ENCODE measurements at places on chromosomes 12 and 14.
A peak's percentile ranks its signal among the peaks of the same experiment; 100 is the strongest.

- DNase-seq = no peak
These were observed 1.6 kb upstream of the FMNL3 start for GRCh38 chr12:49708851-49709250.

- DNase-seq = no peak
These were observed 119.6 kb upstream of the EEA1 start for GRCh38 chr12:93048656-93049055.

DNA sequence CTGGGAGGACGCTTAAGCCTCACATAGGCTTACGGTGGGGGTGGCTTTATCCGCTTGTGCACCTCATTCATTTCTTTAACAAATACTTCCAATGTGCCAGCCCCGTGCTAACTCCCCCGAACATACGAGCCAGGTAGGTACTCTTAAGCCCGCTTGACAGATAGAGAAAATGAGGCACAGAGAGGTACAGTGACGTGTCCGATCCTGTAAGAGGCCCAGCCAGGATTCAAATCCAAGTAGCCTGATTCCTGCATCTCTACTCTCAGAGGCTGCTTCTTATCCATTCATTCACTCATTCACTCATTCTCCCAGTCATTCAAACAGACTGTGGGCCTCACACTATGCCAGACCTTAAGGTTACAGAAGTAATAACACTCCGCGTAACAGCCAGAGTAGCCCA is 477 bp downstream of the OAS3 start:
- DNase-seq = no peak

DNA sequence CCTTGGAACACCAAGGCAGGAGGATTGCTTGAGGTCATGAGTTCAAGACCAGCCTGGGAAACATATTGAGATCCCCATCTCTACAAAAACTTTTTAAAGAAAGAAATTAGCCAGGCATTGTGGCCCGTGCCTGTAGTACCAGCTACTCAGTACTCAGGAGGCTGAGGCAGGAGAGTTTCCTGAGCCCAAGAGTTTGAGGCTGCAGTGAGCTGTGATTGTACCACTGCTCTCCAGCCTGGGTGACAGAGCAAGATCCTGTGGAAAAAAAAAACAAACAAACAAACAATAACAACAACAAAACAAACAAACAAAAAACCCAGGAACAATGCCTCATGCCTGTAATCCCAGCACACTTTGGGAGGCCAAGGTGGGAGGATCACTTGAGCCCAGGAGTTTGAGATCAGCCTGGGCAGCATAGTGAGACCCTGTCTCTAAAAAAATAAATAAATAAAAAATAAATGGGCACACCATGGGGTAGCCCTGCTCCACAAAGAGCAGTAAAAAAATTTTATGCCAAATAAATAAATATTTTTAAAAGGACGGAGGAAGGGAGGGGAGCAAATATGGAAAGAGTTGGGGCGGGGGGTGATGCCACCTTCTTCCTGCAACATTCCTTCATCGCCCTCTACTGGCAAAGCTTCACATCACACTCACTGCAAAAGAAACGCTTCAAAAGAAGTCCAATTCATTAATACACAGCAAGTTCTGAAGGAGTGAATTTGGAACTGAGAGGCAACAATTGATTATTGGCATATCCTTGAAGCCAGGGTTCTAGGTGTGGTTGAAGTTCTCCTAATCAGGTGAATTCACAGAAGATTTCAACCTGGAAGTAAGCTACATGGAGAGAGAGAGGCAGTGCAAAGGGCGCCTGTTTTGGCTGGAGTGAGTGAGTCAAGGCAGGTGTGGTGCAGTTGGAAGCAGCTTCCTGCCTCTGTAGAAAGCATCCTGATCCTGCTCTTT is 8.8 kb upstream of the GNPTAB start:
- peak; percentile 74 for DNase-seq

DNA sequence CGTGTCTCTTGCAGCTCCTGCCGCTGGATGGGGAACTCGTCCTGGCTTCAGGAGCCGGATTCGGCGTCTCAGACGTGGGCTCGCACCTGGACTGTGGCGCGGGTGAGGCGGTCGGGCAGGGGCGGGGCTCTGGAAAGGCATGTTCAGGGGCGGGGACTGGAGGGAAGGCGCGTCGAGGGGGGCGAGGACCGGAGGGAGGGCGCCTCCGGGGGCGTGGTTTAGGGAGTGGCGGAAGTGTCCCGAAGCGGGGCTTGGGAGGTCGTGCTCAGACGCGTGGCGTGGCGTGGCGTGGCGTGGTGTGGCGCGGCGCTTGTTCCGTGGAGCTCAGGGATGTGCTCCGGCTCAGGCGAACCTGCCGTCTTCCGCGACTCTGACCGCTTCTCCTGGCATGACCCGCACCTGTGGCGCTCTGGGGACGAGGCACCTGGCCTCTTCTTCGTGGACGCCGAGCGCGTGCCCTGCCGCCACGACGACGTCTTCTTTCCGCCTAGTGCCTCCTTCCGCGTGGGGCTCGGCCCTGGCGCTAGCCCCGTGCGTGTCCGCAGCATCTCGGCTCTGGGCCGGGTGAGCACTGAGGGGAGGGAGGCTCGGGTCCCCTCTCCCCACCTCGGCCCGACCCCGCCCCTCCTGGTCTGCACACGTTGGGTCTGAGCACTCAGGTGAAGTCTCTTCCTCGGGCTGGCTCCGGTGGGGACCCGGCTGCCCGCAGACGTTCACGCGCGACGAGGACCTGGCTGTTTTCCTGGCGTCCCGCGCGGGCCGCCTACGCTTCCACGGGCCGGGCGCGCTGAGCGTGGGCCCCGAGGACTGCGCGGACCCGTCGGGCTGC is 6.2 kb downstream of the AMN start:
- DNase-seq = peak; percentile 76

- DNase-seq = peak; percentile 67
These were observed 142.7 kb downstream of the RAD51B start for GRCh38 chr14:67962215-67962644.

DNA sequence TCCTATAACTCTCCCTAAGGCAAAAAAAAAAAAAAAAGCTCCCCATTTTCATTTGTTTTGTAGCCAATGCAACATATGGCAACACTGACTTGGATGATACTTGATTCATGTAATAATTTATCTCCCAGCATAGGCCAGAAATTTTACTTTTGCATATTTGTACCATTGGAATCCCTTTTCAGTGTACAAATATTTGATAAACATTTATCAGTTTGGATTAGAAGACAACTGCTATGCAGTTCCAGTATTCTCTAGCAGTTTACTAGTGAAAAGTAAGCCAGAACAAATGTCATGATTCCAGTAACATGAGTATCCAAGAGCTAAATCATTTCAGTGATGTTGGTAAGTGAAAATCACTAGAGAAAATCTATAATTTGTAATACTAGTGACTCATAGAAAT is 392.3 kb downstream of the CCER1 start:
- DNase-seq = no peak

DNA sequence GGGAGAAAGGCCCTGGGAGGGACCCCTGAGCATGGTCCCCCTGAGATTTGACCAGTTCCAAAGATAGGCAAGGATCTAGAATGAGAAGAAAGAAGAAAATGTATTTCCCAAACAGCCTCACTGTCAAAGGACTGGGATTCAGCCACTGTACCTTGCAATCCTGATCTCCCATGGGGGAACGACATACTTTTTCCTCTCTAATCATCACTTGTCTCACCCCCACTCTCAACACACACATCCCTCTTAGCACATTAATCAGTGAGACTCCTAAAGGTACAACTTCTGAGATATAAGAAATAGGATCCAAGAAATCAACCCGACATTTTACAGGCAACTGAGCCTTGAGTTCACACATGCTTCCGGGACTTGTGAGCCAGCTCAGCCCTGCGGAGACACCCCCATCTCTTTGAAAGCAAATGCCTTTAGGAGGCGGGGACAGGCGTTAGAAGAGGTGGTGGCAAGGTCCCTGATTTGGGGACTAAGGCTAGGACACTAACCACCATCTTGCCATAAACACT is 1.4 kb downstream of the MAP3K9 start:
- no peak for DNase-seq

GRCh38 chr14:86243158-86243557 is 713.2 kb downstream of the FLRT2 start:
- no peak for DNase-seq

DNA sequence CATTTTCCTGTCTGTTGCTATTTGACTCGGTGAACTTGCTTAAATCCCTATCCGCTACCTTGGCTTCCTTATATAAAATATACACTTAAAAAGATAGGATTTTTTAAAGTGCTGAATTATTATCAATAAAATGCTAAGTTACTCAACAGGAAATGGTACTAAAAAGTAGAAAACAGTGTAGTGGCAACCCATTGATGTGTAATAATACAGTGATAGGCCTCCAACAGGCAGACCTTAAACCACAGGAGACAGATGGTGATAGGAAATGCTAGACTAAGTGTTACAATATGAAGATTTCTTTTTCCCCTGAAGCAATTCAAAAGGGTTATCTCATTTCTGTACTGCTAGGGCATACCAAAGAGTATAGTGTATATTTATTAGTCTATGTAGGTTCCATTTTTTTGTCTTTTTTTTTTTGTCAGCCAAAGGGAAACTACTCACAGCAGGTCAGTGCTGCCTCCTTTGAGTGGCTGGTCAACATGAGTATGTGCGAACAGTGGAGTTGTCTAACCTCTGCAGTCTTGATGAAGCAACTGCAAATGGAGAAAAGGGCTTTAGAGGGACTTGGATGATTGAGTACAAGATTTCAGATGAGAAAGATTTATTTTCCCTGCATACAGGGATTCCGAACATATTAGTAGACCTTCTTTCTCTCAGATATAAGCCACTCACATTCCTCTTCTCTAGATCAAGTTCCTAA is 183.8 kb downstream of the ACSS3 start:
- no peak for DNase-seq

DNA sequence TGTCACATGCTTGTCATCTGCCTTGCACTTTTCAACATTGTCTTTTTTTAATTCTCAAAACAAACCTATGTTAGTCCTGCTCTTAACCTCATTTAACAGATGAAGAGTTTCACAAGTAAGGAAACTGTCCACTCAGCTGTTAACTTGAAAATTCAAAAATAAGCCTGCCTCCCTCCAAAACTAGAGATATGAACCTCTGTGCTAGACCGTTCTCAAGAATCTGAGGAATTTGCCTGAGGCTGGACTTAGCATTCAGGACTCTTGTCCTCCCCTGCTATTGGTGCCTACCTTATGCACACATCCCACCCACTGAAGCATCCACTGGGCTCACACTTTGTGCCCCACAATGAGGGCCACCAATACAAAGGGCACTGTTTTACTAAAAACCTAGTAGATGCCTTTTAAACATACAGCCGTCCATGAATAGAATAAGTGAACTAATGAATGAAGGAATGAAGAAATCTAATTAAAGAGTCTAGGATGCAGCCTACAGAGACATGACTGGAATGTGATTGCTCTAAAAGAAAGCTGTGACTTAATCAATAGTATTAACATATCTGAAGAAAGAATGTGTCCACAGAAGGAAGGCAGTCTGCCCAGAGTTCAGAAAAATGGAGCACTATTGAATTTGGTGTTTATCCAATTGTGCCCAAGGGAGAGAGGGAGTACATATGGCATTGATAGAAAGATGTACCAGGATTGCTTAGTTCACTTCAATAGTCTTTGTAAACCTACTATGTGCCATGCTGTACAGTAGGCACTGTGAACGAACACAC is 238.5 kb downstream of the SPTSSA start:
- DNase-seq = no peak

GRCh38 chr14:70014406-70015095 is 135.3 kb downstream of the SMOC1 start:
- no peak for DNase-seq

DNA sequence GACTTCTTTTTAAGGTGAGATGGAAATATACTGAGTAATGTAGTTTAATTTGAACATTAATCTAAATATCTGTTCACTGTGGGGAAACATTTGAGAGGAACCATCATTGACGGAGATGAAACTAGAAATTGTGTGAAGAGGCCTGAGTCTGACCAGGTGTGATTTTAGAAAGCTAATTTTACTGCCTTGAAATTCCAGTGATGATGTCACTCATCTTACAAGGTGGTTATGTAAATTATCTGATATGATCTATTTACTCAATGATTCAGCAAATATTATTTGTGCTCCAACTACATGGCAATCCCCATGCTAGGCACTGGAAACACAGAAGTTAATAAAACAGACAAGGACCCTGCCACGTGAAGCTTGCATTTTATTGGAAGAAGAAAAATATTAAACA is 435.7 kb upstream of the DCN start:
- no peak for DNase-seq

DNA sequence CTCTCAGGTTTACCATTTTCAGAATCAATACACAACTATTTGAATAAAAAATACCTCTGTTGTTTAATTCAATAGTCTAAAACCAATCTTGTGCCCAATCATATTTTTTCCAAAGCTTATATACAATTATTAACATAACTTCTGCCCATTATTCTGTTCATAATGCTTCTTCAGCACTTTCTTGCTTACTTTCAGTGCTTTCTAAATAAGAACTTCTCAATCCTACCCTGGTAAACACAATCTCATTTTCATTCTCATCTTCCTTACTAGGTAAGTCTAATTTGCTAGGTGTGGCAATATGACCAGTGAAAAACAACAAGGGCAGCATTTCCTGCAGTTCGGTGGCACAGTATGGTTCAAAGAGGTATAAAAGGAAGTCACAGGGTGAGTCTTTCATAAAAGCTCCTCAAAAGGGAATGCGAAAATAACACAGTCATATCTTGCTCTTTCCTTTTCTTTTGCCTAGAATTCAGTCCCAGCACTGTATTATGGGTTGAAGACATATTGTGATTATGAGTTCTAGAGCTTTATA is 103.5 kb downstream of the FOXG1 start:
- no peak for DNase-seq

Data from Kasumi-1 (cell line).